Natural killer cell (primary cell): ENCODE measurements at places on chromosomes 2 and 18. TPM values are rescaled to one million over a fixed set of nuclear protein-coding genes. Genes with fewer than 3 reads are reported as not detected.
A peak's percentile ranks its signal among the peaks of the same experiment; 100 is the strongest.

GRCh38 chr18:61528961-61529360, 195.7 kb downstream of the CDH20 start:
- no peak overlapping the region for H3K4me3 ChIP-seq
- no peaks in the 10 kb centered on the region for H3K4me1 ChIP-seq
- no peak for DNase-seq
- H3K36me3 ChIP-seq, result no peaks in the 10 kb centered on the region
- no peak overlapping the region for H3K27ac ChIP-seq
- no peaks in the 10 kb centered on the region for H3K27me3 ChIP-seq

- H3K4me1 ChIP-seq, result no peaks in the 10 kb centered on the region
- DNase-seq, result no peak
- H3K36me3 ChIP-seq, result no peaks in the 10 kb centered on the region
- no peaks in the 10 kb centered on the region for H3K27me3 ChIP-seq
These were observed 289.6 kb downstream of the CYP26B1 start for GRCh38 chr2:71858071-71858470.

GRCh38 chr18:37460604-37461003, 105.0 kb downstream of the CELF4 start:
- no peak overlapping the region for H3K4me3 ChIP-seq
- H3K27me3 ChIP-seq, result no peaks in the 10 kb centered on the region
- no peak overlapping the region for H3K27ac ChIP-seq
- H3K36me3 ChIP-seq, result no peaks in the 10 kb centered on the region
- H3K4me1 ChIP-seq, result no peaks in the 10 kb centered on the region
- no peak for DNase-seq

Gene HOXD3
- not detected for total RNA-seq

DNA sequence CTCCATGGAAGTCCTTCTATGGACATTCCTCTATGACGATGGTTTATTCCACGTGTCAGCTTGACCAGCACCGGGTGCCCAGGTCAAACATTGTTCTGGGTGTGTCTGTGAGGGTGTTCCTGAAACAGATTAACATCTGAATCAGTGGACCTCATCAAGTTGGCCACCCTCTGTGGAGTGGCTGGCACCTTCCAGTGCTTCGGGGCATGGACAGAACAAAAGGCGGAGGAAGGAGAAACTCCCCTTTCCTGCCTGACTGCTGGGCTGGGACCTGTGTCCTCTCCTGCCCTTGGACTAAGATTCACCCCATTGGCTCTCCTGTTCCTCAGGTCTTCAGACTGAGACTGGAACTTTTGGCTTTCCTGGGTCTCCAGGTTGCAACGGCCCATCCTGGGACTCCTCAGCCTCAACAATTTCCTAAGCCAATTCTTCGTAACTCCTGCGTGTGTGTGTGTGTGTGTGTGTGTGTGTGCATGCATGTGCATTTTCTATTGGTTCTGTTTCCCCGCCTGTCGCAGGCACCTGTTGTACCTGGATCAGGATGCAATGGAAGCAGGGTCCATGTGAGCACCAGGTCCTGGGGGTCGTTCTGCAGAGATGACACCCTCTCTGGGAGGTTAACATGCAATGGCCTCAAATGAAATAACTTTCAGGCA, 357.2 kb upstream of the SALL3 start:
- no peaks in the 10 kb centered on the region for H3K36me3 ChIP-seq
- H3K27ac ChIP-seq, result no peak overlapping the region
- H3K4me1 ChIP-seq, result no peaks in the 10 kb centered on the region
- DNase-seq, result no peak
- no peaks in the 10 kb centered on the region for H3K27me3 ChIP-seq
- no peak overlapping the region for H3K4me3 ChIP-seq

Gene POTEJ
- not detected for total RNA-seq

GRCh38 chr2:98465456-98466226, 21.0 kb downstream of the INPP4A start:
- H3K36me3 ChIP-seq, result no peaks in the 10 kb centered on the region
- peak; percentile 93 for DNase-seq
- no peaks in the 10 kb centered on the region for H3K27me3 ChIP-seq
- peaks cover 99% of the 10 kb centered on the region for H3K4me1 ChIP-seq
- peak overlapping the region; percentile 95 for H3K27ac ChIP-seq

Gene TMEM198
- 1.8 TPM for total RNA-seq
